Lung (tissue), 17 donors: ENCODE measurements at places on chromosomes 7 and 10. TPM values are rescaled to one million over a fixed set of nuclear protein-coding genes. Genes with fewer than 3 reads are reported as not detected.

GRCh38 chr7:54904986-54905385, 113.8 kb upstream of the EGFR start:
- no peak for DNase-seq

NPC1L1 gene
- total RNA-seq = 0.48 TPM

- no peak for DNase-seq
Observed at GRCh38 chr10:115830265-115830970, 442.6 kb downstream of the GFRA1 start.

GRCh38 chr7:155306673-155307470, 9.2 kb downstream of the INSIG1 start:
- no peak for DNase-seq

- DNase-seq = no peak
Observed at GRCh38 chr7:90834771-90835170, 238.7 kb downstream of the CDK14 start.

C10orf71 gene
- not detected for total RNA-seq
